Activated T-cell treated with anti-CD3 and anti-CD28 coated beads, Interleukin-2, amount 50 U/mL, for 72 hours (primary cell): ENCODE measurements at places on chromosomes 3 and 15. TPM values are rescaled to one million over a fixed set of nuclear protein-coding genes. Genes with fewer than 3 reads are reported as not detected.

- no peak for DNase-seq
- no peak overlapping the region for H3K4me3 ChIP-seq
- H3K4me1 ChIP-seq, result no peaks in the 10 kb centered on the region
- no peaks in the 10 kb centered on the region for H3K27me3 ChIP-seq
- no peak overlapping the region for H3K27ac ChIP-seq
These were observed 87.3 kb downstream of the MESD start for GRCh38 chr15:80902298-80902801.

GOLGA6L7 gene
- not detected for total RNA-seq

- no peak overlapping the region for H3K4me3 ChIP-seq
- peaks cover 13% of the 10 kb centered on the region for H3K27me3 ChIP-seq
- H3K4me1 ChIP-seq, result no peaks in the 10 kb centered on the region
- no peak for DNase-seq
These were observed 35.9 kb downstream of the CCK start for GRCh38 chr3:42229942-42230688.

DNA sequence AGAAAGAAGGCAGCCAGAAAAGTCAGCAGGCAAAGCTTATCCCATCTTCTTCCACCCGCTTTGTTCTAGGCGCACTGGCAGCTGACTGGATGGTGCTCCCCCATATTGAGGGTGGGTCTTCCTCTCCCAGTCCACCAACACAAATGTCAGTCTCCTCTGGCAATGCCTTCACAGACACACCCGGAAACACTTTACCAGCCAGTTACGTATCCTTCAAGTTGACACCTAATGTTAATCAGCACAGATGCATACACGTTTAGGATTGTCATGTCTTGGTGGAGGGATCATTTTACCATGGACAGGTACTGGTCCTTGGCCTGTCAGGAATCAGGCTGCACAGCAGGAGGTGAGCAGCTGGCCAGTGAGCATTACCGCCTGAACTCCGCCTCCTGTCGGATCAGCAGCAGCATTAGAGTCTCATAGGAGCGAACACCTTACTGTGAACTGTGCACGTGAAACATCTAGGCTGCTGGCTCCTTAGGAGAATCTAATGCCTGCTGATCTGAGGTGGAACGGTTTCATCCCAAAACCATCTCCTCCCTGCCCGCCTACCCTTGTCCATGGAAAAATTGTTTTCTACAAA lies 59.1 kb upstream of the PYDC2 start:
- no peak overlapping the region for H3K27ac ChIP-seq
- no peak overlapping the region for H3K4me3 ChIP-seq
- no peaks in the 10 kb centered on the region for H3K27me3 ChIP-seq
- no peaks in the 10 kb centered on the region for H3K4me1 ChIP-seq
- DNase-seq, result no peak

DNA sequence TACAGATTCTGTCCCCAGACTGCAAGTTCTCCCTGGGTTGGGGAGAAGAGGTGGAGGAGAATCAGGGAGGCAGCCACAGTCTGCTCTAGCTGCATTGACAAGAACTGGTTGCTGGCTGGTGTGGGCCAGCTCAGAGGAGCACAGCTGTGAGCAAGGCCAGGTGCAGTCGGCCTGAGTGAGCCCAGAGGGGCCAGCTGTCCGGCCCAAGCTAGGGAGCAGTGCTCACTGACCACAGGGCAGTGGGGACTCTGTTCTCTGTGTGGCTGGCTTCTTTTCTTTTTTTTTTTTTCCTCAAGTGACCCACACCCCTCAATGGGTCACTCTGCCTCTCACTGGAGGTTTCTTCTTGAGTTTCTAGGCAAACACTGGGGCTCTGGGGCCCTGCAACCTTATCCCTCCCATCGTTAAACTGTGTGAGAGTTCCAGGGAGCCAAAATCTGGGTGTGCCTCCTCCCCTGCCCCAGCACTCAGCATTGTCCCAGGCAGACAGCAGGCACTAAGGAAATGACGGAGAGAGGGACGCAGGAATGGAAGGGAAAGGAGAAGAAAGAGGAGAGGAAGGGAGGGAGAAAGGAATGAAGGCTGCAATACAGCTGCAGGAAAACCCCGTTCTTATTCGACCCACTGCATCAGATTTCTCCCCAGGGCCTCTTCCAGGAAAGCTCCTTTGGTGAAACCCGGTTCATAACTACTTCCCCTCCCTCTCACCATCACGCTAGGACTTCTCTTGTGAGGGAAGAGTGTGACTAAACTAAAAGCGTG lies 37.7 kb upstream of the HES1 start:
- H3K4me1 ChIP-seq, result peaks cover 33% of the 10 kb centered on the region
- H3K36me3 ChIP-seq, result no peaks in the 10 kb centered on the region
- no peak overlapping the region for H3K27ac ChIP-seq
- H3K4me3 ChIP-seq, result no peak overlapping the region
- peaks cover 8% of the 10 kb centered on the region for H3K27me3 ChIP-seq
- no peak for DNase-seq

DNA sequence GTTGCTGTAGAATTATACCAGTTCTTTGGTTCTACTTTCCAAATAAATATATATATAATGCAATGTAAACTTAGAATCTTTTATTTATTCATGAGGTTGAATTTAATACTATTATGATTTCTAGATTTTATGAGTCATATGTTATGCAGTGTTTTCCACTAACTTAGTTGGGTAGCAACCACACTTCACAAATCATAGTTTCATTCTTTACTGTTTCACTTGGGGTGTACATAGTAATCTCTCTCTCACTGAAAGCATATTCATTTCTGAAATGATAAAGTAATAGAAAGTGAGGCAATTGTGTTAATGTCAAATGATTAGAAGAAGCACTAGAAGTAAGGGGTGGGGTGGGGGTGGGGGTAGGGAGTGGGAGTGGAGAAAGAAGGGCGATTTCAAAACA lies 52.6 kb downstream of the IQCH start:
- no peak for DNase-seq
- H3K27ac ChIP-seq, result no peak overlapping the region
- peaks cover 48% of the 10 kb centered on the region for H3K27me3 ChIP-seq
- no peaks in the 10 kb centered on the region for H3K36me3 ChIP-seq
- no peak overlapping the region for H3K4me3 ChIP-seq

SEC62 gene
- 100 TPM for total RNA-seq

- H3K27ac ChIP-seq, result peak overlapping the region; percentile 48
- H3K36me3 ChIP-seq, result peaks cover 1% of the 10 kb centered on the region
- H3K4me3 ChIP-seq, result no peak overlapping the region
- no peak for DNase-seq
- H3K4me1 ChIP-seq, result no peaks in the 10 kb centered on the region
- H3K27me3 ChIP-seq, result no peaks in the 10 kb centered on the region
These were observed 43.4 kb downstream of the SEMA3G start for GRCh38 chr3:52401551-52401950.

CCDC9B gene
- 1.0 TPM for total RNA-seq

GRCh38 chr3:113404637-113405036 lies 36.7 kb downstream of the CFAP44 start:
- H3K4me1 ChIP-seq, result peaks cover 8% of the 10 kb centered on the region
- H3K27ac ChIP-seq, result no peak overlapping the region

CDC25A gene
- total RNA-seq, result 31.6 TPM

DNA sequence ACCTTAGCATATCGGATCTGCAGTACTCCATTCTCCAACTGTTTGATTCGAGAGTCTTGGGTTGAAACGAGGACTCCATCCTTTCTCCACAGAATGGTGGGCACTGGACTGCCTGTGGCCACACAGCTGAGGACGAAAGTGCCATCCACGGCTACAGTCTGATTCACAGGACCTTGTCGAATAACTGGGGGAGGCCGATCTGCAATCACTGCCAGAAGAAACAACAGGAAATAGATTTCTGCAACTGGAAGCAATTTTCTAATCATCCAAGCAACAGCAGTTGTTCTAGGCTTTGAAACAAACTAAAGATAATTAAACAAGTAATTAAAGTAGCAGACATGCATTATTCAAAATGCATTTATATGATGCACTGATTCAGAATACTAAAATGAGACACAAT lies 1097.7 kb downstream of the ROBO1 start:
- H3K27me3 ChIP-seq, result no peaks in the 10 kb centered on the region
- H3K27ac ChIP-seq, result no peak overlapping the region
- no peaks in the 10 kb centered on the region for H3K4me1 ChIP-seq
- no peaks in the 10 kb centered on the region for H3K36me3 ChIP-seq
- no peak for DNase-seq
- H3K4me3 ChIP-seq, result no peak overlapping the region

- no peak overlapping the region for H3K27ac ChIP-seq
- no peak overlapping the region for H3K4me3 ChIP-seq
- H3K36me3 ChIP-seq, result no peaks in the 10 kb centered on the region
- no peaks in the 10 kb centered on the region for H3K4me1 ChIP-seq
These were observed 908.6 kb downstream of the NTRK3 start for GRCh38 chr15:87347806-87348515.

ALDH1A2 gene
- total RNA-seq, result 2.6 TPM

GRCh38 chr3:127210654-127210943 lies 17.7 kb downstream of the PRR23E start:
- no peak overlapping the region for H3K27ac ChIP-seq
- peaks cover 21% of the 10 kb centered on the region for H3K27me3 ChIP-seq
- H3K36me3 ChIP-seq, result no peaks in the 10 kb centered on the region

DNA sequence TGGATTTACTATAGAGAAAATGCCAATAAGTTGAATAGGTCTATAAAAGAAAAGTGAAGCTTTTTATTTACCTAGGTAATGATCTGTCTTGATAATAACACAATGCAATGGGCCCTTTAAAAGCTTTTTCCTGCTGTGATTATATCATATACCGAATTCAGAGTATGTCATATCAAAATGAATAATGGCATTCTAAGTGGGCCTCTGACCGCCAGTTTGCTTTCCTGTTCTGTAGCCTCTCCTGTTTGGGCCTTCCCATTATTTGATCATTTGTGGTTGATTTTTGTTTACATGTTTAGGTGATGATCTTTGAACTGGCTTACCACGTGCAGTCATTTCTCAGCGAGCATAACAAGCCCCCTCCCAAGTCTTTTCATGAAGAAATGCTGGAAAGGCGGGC lies 14.9 kb downstream of the EIF2AK4 start:
- H3K36me3 ChIP-seq, result peaks cover 29% of the 10 kb centered on the region
- H3K4me3 ChIP-seq, result no peak overlapping the region
- no peak overlapping the region for H3K27ac ChIP-seq
- H3K27me3 ChIP-seq, result no peaks in the 10 kb centered on the region

BTLA gene
- total RNA-seq, result 21.3 TPM

VGLL4 gene
- total RNA-seq, result 23.7 TPM

- no peak for DNase-seq
- H3K4me1 ChIP-seq, result no peaks in the 10 kb centered on the region
- no peaks in the 10 kb centered on the region for H3K27me3 ChIP-seq
- no peaks in the 10 kb centered on the region for H3K36me3 ChIP-seq
- H3K4me3 ChIP-seq, result no peak overlapping the region
These were observed 208.0 kb downstream of the XXYLT1 start for GRCh38 chr3:195062866-195063540.

GRCh38 chr3:192408007-192408646 lies 319.2 kb downstream of the FGF12 start:
- no peak overlapping the region for H3K27ac ChIP-seq
- peak; percentile 1 for DNase-seq
- peaks cover 52% of the 10 kb centered on the region for H3K27me3 ChIP-seq
- H3K4me1 ChIP-seq, result no peaks in the 10 kb centered on the region
- peak overlapping the region; percentile 76 for H3K4me3 ChIP-seq

GASK1A gene
- 0.12 TPM for total RNA-seq

CHRNB4 gene
- not detected for total RNA-seq

- peaks cover 45% of the 10 kb centered on the region for H3K27me3 ChIP-seq
- H3K36me3 ChIP-seq, result no peaks in the 10 kb centered on the region
- no peak overlapping the region for H3K27ac ChIP-seq
- H3K4me3 ChIP-seq, result no peak overlapping the region
- no peak for DNase-seq
These were observed 25.0 kb upstream of the RFTN1 start for GRCh38 chr3:16538507-16538906.

PARP6 gene
- 108 TPM for total RNA-seq

- H3K27me3 ChIP-seq, result no peaks in the 10 kb centered on the region
- peak overlapping the region; percentile 56 for H3K27ac ChIP-seq
- peaks cover 24% of the 10 kb centered on the region for H3K4me1 ChIP-seq
- H3K4me3 ChIP-seq, result no peak overlapping the region
- H3K36me3 ChIP-seq, result peaks cover 17% of the 10 kb centered on the region
These were observed 27.6 kb downstream of the OPA1 start for GRCh38 chr3:193620650-193621049.

- H3K4me3 ChIP-seq, result no peak overlapping the region
- no peaks in the 10 kb centered on the region for H3K4me1 ChIP-seq
- peaks cover 2% of the 10 kb centered on the region for H3K36me3 ChIP-seq
- DNase-seq, result no peak
- H3K27ac ChIP-seq, result no peak overlapping the region
- no peaks in the 10 kb centered on the region for H3K27me3 ChIP-seq
These were observed 49.8 kb upstream of the SGO1 start for GRCh38 chr3:20235796-20236195.

DNA sequence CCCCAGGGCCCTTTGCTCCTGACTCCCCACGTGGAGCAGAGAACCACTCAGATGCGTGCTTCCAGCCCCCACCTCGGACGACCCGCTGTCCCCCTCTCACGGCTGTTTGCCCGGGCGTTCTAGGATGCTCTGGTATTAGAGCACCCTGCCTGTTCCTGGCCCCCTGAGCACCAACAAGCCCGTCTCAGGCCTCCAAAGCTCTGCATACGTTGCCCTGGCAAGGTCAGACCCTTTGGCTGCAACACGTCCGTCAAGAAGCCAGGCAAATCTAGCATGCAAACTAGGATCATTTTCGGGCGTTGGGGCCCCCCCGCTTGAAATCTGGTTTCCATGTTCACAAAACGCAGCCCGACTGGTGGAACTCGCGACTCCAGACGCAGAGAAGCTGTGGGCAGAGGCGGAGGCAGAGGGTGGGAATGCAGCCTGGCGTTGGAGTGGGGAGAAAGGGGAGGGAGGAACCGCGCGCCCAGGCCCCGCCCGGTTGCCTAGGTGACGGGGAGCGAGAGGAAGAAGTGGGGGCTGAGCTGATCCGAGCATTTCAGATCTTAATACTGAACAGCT lies 86.2 kb upstream of the PIAS1 start:
- H3K36me3 ChIP-seq, result no peaks in the 10 kb centered on the region
- peaks cover 42% of the 10 kb centered on the region for H3K27me3 ChIP-seq
- H3K4me1 ChIP-seq, result peaks cover 14% of the 10 kb centered on the region
- no peak overlapping the region for H3K27ac ChIP-seq
- peak overlapping the region; percentile 14 for H3K4me3 ChIP-seq

SLC27A2 gene
- 33.5 TPM for total RNA-seq

GRCh38 chr3:33807191-33807590 lies 8.8 kb downstream of the PDCD6IP start:
- no peak for DNase-seq
- H3K27me3 ChIP-seq, result no peaks in the 10 kb centered on the region
- peaks cover 67% of the 10 kb centered on the region for H3K4me1 ChIP-seq
- peaks cover 2% of the 10 kb centered on the region for H3K36me3 ChIP-seq
- no peak overlapping the region for H3K4me3 ChIP-seq

DNA sequence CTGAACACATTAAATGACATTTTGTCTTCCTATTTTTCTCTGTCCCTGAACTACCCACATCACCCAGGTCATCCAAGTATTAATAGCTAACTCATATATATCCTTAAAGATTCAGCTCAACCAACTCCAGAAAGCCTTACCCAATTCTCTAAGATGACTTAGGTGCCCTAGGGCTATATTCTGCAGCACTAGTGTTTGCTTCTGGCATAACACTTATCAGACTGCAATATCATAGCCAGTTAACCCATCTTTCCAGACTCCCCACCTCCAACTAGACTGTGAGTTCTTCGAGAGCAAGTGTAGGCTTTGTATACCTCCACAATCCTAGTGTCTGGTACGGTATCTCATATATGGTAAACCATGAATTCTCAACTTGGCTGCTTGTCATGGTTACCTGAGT lies 50.7 kb downstream of the SST start:
- no peaks in the 10 kb centered on the region for H3K4me1 ChIP-seq
- H3K27ac ChIP-seq, result no peak overlapping the region
- H3K36me3 ChIP-seq, result no peaks in the 10 kb centered on the region
- no peak overlapping the region for H3K4me3 ChIP-seq
- H3K27me3 ChIP-seq, result peaks cover 29% of the 10 kb centered on the region

GRCh38 chr15:60982249-60982910 lies 246.7 kb downstream of the RORA start:
- H3K4me3 ChIP-seq, result no peak overlapping the region
- H3K27ac ChIP-seq, result no peak overlapping the region
- peaks cover 41% of the 10 kb centered on the region for H3K27me3 ChIP-seq
- H3K4me1 ChIP-seq, result no peaks in the 10 kb centered on the region
- no peaks in the 10 kb centered on the region for H3K36me3 ChIP-seq
